ENCODE measurements at places on chromosomes 4 and X.

DNA sequence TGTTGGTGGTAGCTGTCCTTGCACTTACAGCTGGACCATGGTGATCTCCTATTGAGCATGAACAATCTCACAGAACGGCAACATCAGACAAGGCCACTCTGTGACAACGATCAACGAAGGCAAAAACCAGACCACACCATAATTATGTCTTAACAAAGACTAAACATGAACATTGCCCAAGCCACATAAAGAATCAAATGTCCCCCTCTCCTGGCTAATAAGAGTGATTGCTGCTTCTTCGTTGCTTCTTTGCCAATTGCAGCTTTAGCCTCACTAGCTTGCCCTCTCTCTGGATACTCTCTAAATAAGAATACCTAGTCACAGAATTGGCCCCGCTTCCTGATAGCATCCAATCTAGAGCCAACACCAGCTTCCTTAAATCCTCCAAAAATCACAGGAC, 41.5 kb upstream of the PGRMC1 start:
- DNase-seq, result no peak

DNA sequence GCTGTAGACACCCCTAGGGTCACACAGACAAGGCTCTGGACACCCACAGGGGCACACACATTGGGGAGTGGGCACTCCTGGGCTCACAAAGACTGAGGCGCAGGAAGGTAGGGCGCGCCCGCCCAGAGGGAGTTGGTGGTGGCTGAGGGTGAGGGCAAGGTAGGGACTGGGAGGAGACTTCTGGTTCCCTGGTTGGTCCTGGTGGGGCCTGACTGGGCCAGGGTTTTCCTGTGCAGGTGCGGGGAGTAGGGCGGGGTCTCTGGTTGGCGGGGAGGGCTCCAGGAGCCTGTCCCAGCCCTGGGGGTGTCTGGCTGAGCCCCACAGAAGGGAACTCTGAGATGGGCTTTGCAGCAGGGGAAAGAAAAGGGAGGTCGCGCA, 6.7 kb upstream of the WAS start:
- peak; percentile 15 for DNase-seq

GRCh38 chr4:89283226-89284009, 24.2 kb downstream of the GPRIN3 start:
- DNase-seq, result no peak

DNA sequence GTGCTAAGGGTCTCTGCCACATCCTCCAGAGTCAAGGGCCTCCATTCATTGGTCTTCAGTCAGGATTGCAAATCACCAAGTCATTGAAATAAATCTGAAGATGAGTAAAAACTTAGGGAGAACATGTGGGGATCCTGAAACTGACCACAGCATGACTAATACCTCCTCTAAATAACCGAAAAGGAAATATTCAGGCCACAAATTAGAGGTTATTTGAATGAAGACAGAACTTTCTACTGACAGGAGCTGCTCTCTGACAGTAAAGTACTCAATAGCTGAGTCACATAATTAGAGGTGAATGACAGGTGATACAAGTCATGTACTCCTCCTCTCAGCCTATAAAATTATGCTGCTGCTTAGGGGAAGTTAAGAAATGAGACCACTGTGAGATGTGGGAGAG, 240.2 kb upstream of the F9 start:
- peak; percentile 21 for DNase-seq

GRCh38 chrX:46574774-46575381, 1.3 kb downstream of the CHST7 start:
- peak; percentile 52 for DNase-seq

DNA sequence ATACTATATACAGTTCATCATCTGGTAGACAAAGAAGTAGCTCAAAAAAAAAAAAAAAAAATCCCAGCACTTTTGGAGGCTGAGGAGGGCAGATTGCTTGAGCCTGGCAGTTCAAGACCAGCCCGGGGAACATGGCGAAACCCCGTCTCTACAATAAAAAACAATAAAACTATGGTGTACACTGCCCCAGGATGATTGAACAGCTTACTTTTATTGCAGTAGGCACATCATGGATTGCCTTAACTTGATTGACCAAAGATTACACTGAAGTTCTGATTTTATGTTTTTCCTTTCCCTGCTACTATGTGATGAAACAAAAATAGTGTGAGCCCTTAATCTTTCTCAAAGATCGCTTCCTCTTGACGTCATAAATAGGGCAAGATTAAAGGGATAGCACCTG, 60.6 kb downstream of the SNX25 start:
- DNase-seq, result no peak

DNA sequence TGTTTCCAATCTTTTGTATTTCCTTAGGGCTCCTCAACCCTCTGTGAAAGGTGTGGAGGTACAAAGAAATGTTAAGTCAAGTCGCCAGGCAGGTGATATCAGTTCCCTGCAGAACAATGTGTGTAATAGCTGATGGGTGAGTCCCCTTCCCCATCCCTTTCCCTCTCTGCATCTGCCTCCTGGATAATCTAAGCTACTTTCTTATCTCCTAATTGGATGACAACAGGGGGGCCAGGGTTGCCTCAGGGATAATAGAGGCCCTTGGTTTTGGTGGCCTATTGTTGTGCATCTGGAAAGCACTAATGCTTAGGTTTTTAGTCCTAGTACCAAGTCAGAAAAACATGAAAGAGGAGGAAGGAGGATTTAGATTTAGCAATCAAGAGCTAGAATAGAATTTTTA, 29.1 kb downstream of the MAGED1 start:
- DNase-seq, result no peak

GRCh38 chr4:73189274-73189810, 69.3 kb downstream of the ANKRD17 start:
- no peak for DNase-seq

GRCh38 chr4:182277377-182277776, 34.2 kb downstream of the TENM3 start:
- DNase-seq, result no peak

GRCh38 chr4:112970903-112971302, 78.5 kb upstream of the ANK2 start:
- DNase-seq, result no peak

DNA sequence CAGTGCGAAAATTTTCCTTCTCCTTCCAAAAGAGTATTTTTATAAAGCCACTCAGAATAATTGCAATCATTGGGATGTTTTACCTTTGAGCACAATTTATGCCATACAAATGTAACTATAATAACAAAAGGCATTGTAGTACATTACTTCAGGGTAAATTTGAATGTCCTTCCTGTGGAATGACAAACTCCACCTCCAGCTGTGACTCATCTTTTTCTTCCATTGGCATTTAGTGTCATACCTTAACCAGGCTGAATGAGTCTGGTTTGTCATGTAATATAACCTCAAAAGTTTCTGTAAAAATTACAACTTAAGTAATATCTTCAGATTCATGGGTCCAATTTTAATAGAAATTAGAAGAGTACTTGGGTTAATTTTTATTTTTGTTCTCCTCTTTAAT, 93.3 kb downstream of the TMEM47 start:
- DNase-seq, result no peak

- DNase-seq, result no peak
Observed at GRCh38 chr4:168317621-168318020, 931 bp downstream of the DDX60 start.

DNA sequence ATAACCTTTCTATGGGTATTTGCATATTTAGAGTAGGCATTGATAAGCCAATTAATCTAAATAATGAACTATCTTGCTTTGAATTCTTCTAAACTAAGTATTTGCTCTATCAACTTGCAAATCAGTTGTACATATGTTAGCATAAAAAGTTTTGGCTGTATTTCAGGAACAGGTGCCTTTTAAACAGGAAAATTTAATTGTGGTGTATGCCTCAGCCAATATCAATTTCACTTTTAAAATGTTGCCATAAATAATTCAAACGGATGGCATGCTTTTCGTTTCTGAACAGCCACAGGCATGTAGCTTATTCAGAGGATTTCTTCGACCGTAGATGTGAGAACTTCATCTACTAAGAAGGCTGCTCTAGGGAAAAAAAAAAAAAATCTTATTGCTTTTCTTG, 99.9 kb downstream of the DCLK2 start:
- no peak for DNase-seq

- DNase-seq, result no peak
Observed at GRCh38 chrX:107204068-107204605, 2.1 kb downstream of the NUP62CL start.

- no peak for DNase-seq
Observed at GRCh38 chr4:898123-898522, 34.0 kb downstream of the GAK start.

- DNase-seq, result no peak
Observed at GRCh38 chr4:169120624-169121023, 110.6 kb upstream of the CBR4 start.

- DNase-seq, result no peak
Observed at GRCh38 chr4:187798385-187798784, 197.2 kb upstream of the ZFP42 start.

- DNase-seq, result peak; percentile 2
Observed at GRCh38 chr4:21948347-21949072, at the start of gene KCNIP4. Gene KCNIP4, minus strand, starts transcription at chr4:21948772.

DNA sequence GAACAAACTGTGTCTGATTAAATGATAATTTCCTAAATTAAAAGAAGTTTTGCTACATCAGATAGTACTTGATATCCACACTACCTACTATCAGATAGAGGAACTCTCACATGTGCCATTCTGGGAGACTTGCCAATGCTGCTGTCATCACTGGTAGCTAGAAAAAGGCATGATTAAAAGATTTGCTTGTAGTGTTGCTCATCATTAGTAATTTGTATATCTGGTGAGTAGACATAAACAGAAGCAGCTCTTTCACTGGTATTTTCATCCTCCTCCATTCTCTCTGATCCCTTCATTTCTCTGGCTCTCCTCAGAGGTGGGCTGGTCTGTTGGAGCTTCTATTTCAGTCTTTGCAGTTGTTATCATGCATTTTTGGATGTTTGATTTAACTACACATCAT, 56.0 kb downstream of the SPRY1 start:
- no peak for DNase-seq

DNA sequence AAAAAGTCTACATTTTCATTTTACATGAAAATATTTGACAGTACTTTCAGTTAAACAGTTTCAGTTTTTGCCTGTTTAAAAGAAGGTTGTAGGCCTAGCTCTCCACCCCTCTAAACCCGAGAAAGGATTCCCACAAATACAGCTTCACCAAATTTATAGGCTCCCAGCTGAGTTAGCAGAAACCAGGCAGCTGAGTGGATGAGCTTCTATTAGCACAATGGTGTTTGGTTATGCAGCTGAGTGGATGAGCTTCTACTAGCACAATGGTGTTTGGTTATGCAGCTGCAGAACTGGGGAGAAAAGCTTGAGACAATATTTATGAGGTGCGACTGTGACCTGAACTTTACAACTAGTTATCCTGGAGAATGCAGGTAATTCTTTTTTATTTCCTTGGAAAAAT, 36.6 kb upstream of the PAQR3 start:
- no peak for DNase-seq

DNA sequence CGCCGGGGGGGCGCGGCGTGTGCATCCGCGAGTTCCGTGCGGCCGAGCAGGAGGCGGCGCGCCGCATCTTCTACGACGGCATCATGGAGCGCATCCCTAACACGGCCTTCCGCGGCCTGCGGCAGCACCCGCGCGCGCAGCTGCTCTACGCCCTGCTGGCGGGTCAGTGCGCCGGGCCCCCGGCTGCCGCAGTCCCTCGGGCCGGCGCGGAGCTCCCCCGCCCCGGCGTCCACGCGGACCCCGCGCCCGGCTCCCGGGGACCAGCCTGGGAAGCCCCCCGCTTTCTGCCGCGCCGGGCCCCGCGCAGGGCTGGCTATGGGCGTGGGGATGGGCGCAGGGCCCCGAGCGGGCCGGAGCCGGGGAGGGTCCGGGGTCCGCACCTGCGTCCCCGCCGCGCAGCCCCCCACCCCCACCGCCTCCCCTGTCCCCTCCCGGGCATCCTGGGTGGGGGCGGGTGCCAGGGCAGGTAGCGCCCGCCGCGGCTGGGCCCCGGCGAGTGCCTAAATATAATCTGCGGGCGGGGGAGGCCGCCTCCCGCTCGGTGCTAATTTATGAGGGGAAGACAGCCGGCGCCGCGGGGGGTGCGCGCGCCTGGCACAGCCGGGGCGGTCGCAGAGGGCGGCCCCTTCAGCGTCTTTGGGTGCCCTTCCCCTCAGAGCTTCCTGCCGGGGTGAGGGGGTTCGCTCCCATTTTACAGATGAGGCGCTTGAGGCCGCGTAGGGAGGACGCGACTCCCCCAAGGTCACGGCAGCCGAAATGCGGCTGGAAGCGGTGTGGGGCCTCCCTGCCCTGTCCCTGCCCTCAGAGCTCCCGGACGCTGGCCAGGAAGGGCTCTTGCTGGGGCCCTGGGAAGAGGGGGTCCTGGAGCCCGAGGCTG, 837 bp downstream of the NAT8L start:
- DNase-seq, result peak; percentile 23

DNA sequence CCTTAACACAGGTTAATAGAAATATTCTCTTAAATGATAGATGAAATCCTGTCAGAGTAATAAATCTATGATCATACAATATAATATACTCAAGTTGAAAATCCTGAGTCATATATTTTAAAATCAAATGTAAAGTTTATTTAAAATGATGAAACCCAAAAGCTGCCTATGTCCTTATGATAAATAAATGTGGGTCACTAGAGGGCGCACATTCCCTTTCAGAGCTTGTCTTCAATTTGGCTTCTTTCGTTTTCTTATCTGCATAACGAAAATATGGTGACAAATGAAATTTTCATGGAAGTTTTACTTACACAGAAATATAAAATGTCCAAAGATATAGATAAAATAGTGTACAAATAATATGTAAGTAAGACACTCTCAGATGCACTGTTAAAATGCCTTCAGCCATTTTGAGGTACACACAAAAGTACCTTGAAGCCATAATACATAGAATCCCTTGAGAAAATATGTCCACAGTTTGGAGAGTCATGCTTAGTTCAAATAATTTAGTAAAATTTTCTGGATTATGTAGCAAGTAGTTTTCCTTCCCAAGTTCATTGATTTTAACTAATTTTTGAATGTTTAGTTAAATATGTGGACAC, 680.4 kb downstream of the DMD start:
- DNase-seq, result peak; percentile 57

- peak; percentile 9 for DNase-seq
Observed at GRCh38 chr4:127479031-127479622, 153.6 kb upstream of the INTU start.

DNA sequence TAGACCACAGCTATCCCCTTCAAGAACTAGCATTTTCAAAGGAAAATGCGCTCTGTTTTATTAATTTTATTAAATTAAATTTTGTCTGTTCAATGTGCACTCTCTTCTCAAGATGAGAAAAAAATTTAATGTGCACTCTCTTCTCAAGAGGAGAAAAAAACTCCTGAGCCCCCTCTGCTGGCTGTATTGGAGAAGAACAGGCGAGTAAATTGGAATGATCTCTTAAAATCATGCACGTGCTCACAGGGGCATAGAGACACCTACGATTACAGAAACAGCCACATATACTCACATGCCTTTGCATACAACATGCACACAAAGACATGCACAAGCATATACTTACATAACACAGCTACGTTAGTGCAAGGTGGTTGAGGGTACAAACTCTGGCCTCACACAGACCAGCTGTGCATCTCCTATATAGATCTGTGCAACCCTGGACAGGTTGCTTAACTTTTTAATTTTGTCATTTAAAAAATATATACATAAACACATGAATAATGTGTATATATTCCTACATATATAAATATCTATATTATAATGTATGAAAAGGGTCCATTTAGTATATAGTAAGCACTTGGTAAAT, 176.2 kb upstream of the CXorf66 start:
- peak; percentile 44 for DNase-seq
